ENCODE measurements at places on chromosomes 1 and 21.
A peak's percentile ranks its signal among the peaks of the same experiment; 100 is the strongest.

DNA sequence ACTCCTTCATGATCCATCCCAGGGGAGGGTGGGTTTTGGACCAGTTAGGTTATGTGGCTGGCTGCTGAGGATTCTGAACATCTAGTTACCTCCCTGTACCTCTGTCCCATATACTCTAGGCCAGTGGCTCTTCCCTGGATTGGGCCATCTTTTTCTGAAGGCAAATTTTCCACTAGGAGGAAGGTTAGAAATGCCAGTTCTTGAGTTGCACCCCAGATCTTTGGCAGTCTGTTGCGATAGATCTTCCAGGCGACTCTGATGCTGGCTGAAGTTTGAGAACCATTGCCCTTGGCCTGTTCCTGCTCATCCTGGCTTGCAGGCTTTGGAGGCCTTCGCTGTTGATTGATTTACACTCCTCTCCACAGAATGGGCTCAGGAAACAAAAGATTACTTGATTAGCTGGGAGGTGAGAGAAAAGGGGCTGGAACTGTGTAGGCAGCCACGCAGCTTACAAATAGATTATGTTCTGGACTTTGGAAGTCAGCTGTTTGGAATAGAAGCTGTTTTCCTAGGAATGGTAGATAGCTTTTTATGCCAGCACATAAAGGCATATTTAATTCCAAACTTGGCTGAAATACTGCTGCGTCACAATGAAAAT, 110.1 kb downstream of the MRPS6 start:
- no peak for DNase-seq

- DNase-seq = no peak
Observed at GRCh38 chr1:86416343-86416742, 7.6 kb upstream of the CLCA2 start.

DNA sequence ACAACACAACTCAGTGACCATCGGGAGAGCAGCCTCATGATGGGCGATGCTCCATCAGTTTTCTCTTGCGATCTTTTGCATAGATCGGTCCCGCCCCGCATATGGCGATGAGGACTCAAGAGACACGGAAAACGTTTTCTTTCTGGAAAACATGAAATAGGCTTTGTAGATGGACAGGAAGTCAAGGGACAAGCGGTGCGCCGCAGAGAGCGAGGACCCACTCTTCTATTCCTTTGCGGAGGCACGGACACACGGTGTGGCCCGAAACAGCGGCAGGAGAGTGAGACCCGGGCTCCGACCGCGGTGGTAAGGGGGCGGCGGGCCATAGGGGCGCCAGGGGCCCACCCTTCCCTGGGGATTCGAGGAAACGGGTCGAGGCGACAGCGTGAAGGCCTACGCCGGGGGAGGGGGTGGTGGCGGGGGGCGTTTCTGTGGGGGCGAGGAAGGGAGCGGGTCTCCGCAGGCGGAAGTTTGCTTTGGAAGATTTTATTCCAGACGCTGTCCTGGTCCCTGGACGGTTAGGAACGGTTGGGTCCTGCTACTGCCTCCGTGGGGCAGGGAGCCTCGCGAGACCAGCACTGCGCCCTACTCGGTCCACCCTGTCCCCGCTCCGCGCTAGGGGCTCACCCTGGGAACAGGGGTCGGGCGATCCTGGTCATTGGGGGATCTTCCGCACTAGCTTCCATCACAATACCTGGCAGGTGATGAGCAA, 796 bp upstream of the TDRKH start:
- DNase-seq = peak; percentile 34

GRCh38 chr1:44010935-44011471, 19.6 kb downstream of the CCDC24 start:
- no peak for DNase-seq

DNA sequence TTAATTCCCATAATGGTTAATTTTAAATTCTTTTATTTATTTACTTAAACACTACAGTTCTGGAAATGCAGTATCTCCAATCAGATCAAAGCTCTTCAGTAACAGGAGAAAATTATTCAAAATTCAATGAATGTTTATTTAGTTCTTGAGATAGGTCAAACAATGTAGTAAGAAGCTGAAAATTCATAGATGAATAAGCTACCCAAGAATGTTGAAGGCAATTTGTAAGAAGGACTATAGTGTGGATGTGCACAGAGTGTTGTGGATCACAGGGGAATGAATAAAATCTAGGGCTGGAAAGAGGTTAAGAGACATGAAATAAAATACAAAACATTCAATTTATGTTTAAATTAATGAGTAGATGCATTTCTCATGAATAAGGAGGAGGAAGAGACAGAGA, 72.0 kb downstream of the OLFM3 start:
- DNase-seq = no peak

- DNase-seq = no peak
Observed at GRCh38 chr1:94070865-94071264, 50.1 kb downstream of the ABCA4 start.

DNA sequence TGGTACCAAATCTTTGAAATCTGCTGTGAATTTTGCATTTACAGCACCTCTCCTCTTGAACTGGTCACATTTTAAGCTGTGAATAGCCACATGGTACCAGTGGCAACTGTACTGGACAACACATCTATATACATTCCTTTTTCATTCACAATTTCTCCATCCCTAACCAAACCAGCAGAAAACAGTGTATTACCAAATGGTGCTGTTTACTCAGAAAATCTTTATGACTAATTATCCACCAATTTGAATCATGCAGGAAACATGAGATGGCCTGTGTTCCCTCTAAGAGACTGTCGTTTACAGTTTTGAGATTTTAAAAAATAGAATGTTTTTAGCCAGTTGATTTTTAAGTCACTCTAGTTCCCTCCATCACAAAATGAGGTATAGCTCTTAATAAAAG, 17.6 kb upstream of the CCT8 start:
- peak; percentile 88 for DNase-seq

DNA sequence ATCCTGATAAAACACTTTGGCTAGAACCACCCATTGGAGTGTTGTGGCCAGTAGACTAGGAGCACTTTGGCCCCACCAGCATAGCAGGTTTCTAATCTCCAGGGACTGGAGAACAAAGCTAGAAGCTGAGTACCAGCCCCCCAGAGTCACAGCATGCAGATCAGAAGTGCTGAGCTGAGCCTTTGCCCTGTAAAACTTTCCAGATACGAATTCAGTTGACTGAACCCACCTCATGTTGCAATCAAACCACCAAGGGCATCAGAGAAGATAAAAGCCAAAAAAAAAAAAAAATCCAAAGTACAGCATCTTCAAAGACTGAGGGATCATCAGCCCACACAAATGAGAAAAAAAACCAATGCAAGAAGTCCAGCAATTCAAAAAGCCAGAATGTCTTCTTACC, 8.7 kb upstream of the CD53 start:
- no peak for DNase-seq

GRCh38 chr1:172003766-172004530, 162.7 kb downstream of the DNM3 start:
- peak; percentile 36 for DNase-seq

DNA sequence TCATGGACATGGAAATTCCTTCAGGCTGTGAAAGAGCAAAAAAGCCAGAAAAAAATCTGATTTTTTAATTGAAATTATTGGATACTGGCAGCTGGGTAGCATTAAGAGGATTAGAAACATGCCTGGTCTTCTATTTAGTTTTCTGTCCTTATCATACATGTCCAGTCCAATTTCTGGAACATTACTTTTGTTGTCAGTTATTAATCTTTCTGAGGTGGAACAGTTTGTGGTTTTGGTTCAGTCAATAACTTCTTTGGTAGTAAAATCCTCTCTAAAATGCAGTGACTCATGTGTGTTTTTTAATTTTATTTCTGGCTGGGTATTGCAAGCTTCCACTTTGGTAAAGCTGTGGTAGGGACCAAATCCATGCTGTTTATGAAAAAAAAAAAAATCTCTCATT, 687.0 kb upstream of the ADGRL2 start:
- peak; percentile 48 for DNase-seq

GRCh38 chr1:107184888-107185287, 44.0 kb downstream of the NTNG1 start:
- DNase-seq = no peak

DNA sequence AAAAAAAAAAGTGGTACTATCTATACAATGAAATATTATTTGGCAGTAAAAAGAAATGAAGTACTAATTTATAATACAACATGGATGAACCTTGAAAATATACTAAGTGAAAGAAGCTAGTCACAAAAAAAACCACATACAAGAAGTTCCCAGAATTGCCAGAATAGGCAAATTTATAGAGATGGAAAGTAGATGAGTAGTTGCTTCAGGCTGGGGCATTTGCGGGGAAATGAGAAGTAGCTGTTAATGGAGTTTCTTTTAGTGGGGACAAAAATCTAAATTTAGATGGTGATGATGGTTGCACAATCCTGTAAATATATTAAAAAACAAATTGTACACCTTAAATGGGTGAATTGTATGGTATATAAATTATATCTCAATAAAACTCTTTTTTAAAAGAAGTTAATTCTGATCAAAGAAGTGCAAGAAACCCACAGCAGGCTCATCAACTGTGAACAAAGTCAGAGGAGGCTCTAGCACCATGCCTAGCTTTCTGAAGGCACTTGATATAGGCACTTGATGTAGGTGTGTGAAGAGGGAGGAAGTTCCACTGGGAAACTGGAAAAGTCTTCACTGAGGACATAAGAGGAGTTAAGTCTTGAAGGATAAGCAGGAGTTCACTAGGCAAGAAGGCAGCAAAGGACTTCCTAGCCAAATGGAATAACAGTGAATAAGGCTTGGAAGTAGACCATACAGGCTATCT, 52.5 kb downstream of the DMAP1 start:
- no peak for DNase-seq

- DNase-seq = peak; percentile 97
Observed at GRCh38 chr1:9280015-9280860, 12.5 kb upstream of the SPSB1 start.

- DNase-seq = no peak
Observed at GRCh38 chr1:247539215-247539614, 3.0 kb upstream of the OR2C3 start.

GRCh38 chr1:220787069-220787619, 431 bp downstream of the MTARC1 start:
- DNase-seq = no peak

- peak; percentile 76 for DNase-seq
Observed at GRCh38 chr1:226603022-226603857, 54.7 kb downstream of the STUM start.

- DNase-seq = no peak
Observed at GRCh38 chr1:67436511-67437055, 6.4 kb upstream of the SERBP1 start.

- DNase-seq = peak; percentile 24
Observed at GRCh38 chr1:68136187-68136586, 85.8 kb upstream of the DIRAS3 start.

DNA sequence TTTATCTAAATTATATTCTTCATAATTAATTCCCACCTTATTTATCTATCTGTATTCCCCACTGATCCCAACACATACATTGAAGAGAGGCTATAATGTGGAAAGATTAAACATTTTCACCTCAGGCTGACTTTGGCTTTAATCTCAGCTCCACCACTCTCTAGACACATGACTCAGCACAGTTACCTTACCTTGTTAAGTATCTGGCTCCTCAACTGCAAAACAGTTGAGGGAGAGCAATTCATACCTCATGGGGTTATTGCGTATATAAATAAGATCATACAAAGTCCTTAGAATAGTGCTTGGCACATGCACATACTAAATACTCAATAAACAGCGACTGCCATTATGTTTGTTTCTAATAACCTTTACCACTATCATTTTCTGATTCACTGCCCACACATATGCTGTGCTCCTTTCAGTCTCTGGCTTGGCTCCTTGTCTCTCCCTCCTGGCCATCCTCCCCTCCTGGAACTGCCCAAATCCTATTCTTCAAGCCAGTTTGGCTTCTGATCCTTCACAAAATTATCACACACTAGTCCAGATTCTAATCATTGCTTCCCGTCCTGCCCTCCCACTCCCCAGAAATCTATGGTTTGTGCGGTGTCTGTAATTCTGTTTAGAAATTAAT, 50.1 kb downstream of the BCL9 start:
- DNase-seq = no peak

- no peak for DNase-seq
Observed at GRCh38 chr1:44401256-44402228, 3.5 kb upstream of the RNF220 start.

DNA sequence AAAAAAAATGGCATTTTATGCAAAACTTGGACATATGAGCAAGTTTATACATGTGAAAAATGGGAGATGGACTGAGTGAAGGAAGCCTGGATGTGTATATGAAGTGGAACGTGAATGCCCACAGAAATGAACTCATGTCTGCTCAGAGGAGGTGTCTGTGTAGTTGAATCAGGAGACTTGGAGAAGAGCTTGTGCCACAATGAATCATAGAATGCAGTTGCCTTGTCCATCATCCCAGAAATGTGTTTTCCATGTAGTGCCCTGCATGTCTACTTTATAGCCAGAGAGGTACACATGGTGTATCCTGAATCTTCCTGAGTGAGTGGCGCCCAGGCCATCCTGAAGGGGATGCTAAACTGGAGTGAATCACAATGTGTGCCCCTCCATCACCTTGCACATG, 2.6 kb upstream of the ILDR2 start:
- DNase-seq = no peak

GRCh38 chr1:53125623-53126360, 16.6 kb downstream of the SLC1A7 start:
- no peak for DNase-seq

GRCh38 chr1:200934676-200935245, 40.1 kb downstream of the INAVA start:
- no peak for DNase-seq

- peak; percentile 94 for DNase-seq
Observed at GRCh38 chr1:8712413-8713231, 104.8 kb downstream of the RERE start.

DNA sequence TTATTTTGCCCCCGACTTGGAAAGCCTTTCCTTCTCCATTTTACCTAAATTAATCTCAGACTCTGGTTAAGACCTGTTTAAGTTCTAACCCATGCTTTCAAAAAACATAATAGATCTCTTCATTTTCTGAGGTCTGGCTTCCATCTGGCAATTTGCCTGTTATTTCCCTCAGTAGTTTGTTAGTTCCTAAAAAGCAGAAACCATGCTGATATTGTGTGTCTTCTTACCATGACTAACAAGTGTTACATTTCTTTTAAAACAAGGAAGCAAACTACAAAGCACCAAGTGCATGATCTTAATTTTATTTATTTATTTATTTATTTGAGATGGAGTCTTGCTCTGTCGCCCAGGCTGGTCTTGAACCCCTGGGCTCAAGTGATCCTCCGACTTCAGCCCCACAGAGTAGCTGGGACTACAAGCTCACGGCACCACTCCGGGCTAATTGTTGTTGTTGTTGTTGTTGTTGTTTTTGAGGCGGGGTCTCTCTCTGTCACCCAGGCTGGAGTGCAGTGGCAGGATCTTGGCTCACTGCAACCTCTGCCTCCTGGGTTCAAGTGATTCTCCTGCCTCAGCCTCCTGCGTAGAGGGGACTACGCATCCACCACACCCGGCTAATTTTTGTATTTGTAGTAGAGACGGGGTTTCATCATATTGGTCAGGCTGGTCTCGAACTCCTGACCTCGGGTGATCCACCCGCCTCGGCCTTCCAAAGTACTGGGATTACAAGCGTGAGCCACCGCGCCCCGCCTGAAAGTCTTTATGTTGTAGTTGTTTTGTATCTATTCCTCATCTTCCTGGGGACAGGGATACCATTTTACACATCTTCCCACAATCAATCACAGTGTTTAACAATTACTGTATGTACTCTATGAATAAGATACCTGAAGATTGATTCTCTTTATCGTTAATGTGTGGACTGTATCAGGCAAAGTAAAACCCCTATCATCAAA, 1.3 kb upstream of the PATJ start:
- DNase-seq = no peak

- DNase-seq = no peak
Observed at GRCh38 chr1:16063226-16063829, 10.1 kb downstream of the FAM131C start.

- DNase-seq = no peak
Observed at GRCh38 chr1:72942008-72942407, 659.7 kb upstream of the NEGR1 start.

- DNase-seq = peak; percentile 71
Observed at GRCh38 chr1:33169290-33170055, 12.4 kb downstream of the TRIM62 start.

Measured in EH (cell line).